NCI-H82 (cell line): ENCODE measurements at places on chromosomes 7 and 10.

GRCh38 chr7:49666764-49667163, 106.7 kb upstream of the VWC2 start:
- peak; percentile 84 for DNase-seq

DNA sequence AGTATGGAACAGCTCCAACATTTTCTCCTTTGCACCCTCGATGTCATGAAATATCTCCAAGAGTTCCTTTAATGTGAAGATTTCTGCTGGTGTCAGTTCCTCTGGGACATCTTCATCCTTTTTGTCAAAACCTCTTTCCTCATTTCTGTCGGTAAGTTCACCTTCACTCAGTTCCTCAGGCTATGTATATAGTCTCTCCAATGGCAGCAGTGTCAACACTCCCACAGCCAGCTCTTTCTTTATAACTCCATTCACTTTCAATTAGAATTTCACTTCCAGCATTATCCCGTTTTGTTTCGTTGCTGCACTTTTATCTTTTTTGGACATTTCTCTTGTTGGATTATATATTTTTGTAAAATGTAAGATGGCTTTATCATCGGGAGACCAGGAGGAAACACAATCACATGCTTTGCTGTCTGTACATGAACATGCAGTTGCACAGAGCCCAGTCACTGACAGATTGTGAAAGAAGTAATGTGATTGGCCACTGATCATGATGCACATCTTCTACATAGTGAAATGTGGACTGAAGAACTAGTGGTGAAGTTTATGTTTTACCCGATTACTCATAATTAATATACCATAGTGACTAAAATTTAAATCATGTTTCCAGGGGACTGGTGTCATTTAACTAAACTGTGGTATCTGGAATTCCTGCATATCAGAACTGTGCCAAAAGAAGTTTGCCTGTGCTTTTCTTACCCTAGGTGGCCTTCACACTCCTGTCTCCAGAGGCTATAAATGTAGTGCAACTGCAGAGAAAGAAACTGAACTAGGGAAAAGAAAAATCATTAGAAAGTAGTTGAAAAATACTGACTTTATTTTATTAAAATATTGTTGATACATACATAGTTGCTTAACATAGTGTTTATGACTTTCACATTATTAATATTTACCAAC, 289.6 kb downstream of the PPP1R3A start:
- no peak for DNase-seq

- no peak for DNase-seq
Observed at GRCh38 chr10:114121031-114121430, 53.0 kb downstream of the CCDC186 start.

GRCh38 chr7:30252885-30253795, 31.3 kb upstream of the ZNRF2 start:
- DNase-seq = no peak

GRCh38 chr7:21450941-21451340, 23.1 kb downstream of the SP4 start:
- no peak for DNase-seq

GRCh38 chr10:133163889-133164815, 4.1 kb downstream of the KNDC1 start:
- no peak for DNase-seq

DNA sequence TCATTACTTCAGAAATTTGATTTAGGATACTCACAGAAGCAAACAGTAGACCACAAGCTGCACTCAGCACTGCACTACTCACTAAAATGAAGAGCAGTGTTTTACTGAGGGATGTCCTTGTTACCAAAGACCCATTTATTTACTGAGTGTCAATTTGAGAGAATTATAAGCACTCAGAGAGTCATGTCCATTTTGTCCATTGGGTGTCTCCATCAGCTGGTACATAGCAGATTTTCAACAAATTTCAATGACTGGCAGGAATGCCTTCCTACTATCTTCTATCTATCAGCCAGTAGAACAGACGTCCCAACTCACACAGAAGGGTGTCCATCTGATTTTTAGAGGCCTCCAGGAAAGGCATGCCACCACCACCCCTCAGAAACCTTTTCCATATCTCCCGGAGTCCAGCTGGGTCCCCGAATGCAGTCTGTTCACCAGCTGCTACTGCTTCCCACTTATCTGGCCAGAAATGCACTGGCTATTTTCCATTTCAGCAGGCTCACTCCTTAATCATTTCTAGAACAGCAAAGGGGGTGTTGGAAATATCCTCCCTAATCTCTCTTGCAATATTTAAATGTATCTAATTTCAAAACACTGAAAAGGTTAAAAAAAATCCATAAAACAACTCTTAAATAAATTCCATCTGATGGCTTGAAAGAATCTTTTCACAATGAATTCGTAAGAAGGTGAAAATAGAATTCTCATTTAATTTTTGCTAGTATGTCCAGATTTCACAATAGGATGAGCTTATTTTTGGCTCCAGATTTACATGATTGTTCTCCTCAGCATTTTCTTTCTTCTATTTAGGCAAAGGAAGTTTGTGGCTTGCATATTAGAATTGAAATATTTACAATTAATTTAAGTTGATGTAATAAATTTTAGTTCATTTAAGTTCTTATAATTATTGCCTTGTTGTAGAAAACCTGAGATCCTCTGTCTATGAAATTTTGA, 1164.0 kb upstream of the CELF2 start:
- no peak for DNase-seq

- DNase-seq = no peak
Observed at GRCh38 chr7:11616466-11616865, 215.5 kb downstream of the THSD7A start.

GRCh38 chr7:99429756-99430155, 8.8 kb downstream of the PTCD1 start:
- DNase-seq = no peak

DNA sequence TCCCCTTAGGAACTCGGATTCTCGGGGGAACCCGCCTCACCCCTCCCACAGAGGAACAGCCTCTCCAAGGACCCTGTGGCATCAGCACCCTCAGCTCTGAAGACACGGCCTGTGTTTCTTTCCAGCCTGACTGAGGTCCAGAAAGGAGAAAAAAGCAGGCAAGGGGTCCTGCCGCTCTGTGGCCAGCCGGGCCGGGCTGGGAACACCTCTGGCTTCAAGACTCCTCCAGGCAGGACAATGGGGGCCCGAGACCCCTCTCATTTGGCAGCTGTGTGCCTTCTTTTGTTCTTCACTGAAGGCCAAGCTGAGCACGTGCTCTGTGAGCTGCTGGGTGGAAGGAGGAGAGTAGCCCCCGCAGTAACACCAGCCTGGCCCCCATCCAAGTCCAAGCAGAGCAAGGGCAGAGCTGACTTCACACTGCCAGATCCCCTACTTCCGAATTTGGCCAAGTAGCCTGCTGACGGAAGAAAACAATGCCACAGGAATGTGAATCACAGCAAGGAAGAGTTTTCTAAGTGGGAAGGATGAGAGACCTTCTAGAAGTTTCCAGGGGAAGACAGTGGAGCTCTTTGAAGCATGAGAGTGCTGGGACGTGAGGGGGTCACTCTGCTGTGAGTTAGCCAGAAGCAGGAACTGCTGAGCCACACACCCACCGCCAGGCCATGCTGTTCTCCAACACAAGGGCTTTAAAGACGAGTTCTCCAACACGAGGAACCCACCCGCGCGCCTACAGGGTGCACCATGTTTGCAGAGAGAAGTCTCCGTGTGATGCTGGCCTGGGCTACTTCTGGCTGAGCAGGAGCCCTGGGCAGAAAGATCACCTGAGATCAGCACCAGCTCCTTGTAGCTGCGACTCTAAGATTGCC, 3.1 kb downstream of the CNPY1 start:
- DNase-seq = no peak

GRCh38 chr10:51894771-51895578, 195.6 kb upstream of the CSTF2T start:
- no peak for DNase-seq

DNA sequence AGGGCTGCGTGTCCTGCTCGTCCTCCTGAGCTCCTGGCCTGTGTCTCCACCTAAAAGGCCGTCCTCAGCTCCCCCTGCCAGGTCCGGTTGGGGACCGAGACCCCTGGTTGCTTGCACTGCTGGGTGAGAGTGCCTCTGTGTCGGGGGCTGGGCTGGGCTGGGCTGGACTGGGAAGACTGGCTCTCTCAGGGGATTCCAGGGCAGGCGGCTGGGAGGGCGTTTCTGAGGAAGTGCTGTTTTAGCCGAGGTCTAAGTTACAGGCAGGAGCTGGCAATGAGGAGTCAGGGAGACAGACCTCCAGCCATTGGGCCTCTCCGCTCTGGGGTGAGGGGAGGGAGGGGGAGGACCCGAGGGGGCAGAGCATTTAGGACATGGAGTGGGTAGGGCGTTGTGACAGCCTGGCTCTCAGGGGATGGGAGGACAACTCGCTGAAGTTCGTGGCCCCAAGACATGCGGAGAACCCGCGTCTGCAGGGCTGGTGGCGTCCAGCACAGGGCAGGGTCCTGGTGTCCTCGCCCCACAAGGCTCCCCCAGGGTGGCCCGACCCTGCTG, 20.9 kb downstream of the FOXK1 start:
- DNase-seq = no peak

DNA sequence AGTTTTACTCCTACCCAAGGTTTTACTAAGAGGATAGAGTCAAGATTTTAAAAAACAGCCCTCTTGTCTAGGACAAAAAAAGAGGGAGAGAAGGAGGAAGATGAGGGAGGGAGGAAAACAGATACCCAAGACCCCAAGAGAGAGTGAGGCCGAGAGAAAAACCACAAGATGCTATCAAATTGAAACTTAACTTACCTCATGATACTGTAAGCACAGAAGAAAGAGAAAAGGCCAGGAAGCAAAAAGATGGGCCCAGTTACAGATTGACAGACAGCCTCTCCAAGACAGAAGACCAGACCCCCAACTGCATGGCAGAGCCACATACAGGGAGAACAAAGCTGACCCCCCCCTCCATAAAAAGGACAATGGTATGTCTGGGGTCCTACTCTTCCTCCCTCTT, 11.4 kb downstream of the SEC31B start:
- no peak for DNase-seq

- DNase-seq = no peak
Observed at GRCh38 chr10:16909271-16909767, 92.1 kb upstream of the RSU1 start.

- DNase-seq = no peak
Observed at GRCh38 chr10:131006458-131007256, 304.9 kb downstream of the TCERG1L start.

GRCh38 chr7:106327538-106328481, 43.0 kb upstream of the NAMPT start:
- DNase-seq = no peak

- DNase-seq = peak; percentile 67
Observed at GRCh38 chr10:76727038-76727437, 910.6 kb downstream of the KCNMA1 start.

- DNase-seq = no peak
Observed at GRCh38 chr10:5732141-5732540, 47.5 kb downstream of the TASOR2 start.

GRCh38 chr10:100401631-100402328, 54.7 kb downstream of the SCD start:
- no peak for DNase-seq

DNA sequence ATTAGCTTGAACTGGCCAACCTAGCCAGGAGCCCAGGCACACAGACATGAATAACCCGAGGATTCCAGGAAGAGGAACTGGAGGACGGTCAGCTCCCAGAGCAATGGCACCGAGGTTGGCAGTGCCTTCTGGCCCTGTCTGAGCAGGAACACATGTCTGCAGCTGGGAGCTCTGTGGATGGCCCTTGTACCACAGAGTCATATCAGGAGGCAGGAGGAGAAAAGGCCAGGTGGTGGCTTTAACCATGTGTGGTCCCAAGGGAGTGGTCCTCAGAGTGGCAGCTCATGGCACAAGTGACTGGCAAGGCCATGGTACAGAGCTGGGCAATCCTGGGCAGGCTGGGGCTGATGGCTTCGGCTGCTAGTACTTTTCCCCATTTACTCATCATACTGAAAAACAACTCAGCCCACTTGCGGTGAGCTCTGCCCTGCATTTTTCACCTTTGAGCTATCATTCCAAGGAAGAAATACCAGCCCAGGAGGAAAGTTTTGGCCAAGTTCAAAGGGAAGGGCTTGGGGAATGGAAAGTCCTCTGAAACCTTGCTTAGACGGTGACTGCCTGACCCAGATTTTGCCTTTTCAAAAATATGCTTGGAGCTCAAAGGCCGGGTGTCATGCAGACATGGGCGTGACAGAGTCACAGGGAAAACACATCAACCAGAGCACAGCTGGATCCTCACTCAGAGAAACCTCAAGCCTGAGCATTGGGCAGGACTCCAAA, 25.7 kb upstream of the LOXL4 start:
- no peak for DNase-seq

DNA sequence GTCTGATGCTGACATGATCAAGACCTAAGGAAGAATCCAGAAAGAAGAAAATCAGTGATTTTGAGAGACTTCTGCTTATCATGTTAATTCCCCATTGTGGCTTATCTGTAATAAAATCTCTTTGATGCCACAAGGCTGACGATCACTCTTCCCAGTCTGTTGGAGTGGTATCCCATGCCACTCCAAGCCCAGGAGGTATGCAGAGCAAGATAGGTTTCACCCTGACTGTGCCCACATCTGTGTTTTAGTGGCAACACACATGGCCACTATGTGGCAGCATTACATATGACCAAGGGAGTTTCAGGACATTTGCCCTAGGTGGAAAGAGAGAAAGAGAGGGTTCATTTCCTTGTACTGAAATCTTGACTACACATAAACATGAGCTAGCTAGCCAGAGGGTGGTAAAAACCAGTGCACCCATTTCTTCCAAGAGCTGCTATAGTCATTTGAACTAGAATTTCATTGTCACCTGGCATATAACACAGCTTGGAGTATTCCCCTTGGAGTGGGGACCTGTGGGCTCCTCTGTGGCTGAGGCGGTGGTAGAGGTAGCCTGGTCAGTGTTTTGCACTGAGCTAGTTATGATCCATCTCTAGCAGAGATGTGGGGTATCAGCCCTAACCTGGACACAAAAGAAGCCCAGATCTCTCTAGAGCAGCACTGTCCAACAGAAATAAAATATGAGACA, 20.8 kb downstream of the LAMB4 start:
- peak; percentile 60 for DNase-seq

DNA sequence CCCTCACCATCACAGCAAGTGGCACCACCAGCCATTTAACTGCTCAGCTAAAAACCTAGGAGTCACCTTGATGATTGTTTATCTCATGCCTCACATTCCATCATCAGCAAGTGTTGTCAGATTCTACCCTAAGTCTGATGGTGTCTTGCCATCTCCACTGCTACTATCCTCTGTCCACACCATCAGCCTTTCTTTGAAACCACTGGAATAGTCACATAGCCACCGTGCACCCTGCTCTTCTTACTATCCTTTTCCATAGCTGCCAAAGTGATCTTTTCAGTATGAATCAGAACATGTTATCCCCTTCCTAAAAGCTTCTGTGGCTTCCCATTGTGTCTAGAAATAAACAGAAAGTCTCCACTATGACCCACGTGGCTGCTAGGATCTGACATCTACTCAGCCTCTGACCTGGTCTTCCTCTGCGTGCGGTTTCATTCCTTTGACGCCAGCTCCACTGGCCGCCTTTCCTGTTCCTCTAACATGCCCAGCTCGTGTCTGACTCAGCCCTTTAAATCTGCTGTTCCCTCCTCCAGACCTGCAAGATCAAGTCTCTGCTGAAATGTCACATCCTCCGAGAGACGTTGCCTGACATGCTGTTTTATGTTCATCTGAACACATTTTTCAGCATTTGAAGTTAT, 16.5 kb upstream of the CHN2 start:
- DNase-seq = no peak
